Stimulated activated CD4-positive, alpha-beta T cell treated with anti-CD3 and anti-CD28 coated beads, Interleukin-15, amount 100 ng/mL, for 48 hours (primary cell): ENCODE measurements at places on chromosomes 3 and 15.

- no peak for DNase-seq
Observed at GRCh38 chr15:47570451-47570850, 146.9 kb upstream of the SEMA6D start.

DNA sequence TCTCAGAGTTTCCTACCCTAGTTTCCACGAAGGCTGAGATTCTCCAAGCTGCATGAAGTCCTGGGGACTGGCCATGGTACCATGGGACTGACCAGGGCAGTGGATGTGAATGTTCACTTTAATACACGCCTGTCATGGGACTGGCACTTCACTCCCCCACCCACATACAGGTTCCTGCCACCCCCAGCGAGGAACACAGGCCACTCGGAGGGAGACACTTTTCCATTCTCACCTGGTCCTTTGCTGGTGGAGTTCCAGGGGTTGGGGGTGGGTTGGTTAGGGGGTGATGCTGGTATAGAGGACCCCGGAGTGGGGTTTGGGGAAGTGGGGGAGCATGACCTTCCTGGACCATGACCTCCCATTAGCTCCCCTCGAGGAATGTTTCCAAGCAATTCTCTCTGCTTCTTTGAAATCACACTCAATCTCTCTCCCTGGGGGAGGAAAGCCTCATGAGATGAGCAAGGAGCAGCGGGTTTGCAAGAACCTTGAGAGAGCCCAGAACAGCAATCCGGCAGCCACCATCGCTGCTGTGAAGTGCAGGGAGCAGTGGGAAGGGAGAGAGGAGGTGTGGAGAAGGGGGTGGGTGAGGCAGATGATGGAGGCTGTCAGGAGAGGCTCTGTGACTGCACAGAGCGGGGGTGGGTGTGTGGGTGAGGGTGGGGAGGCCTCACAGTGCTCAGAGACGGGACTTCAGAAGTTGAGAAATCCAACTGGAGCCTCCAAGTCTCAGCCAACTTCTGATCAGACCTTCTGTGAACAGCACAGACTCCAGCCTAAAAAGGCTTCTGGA is 69.7 kb downstream of the ADCY5 start:
- DNase-seq = no peak

DNA sequence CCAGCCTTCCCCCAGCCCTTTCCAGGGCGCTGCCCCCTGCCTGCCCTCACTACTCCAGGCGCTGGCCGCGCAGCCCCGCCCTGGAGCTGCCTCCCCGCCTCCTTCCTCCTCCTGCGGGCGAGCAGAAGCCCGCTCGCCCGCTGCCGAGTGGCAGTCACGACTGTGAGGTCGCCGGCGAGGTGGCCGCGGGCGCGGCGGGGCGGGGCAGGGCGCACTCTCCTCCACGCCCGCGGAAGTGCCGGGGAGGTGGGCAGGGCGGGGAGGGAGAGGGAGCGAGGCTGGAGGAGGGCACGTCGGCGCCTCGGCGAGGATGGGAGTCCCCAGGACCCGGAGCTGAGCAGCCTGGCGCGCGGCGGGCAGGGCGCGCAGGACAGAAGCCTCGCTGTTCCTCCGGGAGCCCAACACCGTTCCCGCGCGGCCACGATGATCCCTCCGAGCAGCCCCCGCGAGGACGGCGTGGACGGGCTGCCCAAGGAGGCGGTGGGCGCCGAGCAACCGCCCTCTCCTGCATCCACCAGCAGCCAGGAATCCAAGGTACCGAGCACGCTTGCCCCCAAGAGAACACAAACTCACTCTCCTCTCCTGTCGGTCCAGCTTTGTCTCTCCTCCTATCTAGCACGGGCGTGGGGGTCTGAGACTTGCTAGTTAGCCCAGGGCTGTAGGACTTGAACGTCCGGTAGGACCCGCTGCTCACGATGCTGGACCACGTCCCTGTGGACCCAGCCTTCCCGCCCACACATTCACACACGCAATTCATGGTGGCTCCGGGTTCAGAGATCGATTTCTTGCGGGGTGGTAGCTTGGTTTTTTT is at the start of gene STAC:
Gene STAC, plus strand, starts transcription at position 284 of the 811 bp plus-strand sequence. Its CDS starts 140 bp downstream, at position 424.
- no peak for DNase-seq

DNA sequence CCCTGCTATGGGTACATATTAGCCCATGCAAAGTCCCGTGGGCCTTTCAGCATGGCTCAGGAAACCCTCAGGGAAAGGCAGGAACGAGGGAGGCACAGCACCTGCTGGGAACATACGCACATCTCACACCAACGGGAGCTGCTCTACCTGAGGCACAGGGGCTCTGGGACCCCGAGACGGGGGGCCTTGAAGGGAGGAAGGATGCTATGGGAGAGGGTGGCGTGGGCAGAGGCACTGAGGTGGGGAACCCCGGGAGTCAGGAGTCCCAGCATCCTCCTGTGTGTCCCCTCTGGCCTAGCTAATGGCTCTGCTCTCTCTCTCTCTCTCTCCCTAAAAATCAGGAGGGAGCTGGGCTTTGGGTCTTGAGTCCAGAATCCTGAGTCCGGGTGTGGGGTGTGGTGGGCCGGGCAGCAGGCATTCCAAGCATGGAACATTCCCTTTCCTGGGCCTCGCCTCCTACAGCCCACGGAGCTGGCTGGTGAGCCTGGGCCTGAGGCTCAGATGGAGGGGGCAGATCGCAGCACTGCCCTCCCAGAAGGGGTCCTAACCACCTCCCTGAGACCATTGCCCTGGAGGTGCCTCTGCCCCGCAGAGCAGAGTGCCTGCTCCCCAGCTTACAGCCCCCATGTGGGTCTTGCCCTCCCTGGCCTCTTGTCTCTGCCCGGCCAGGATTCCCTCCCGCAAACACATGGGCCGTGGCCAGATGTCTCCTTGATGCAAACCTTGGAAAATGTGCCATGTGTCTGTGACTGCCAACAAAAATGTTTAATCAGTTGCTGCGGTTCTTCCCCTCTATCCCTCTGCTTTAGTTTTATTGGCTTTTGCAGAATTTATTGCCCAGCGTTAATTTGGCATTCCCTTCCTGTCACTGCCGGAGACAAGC is 101.6 kb downstream of the TMEM266 start:
- no peak for DNase-seq

DNA sequence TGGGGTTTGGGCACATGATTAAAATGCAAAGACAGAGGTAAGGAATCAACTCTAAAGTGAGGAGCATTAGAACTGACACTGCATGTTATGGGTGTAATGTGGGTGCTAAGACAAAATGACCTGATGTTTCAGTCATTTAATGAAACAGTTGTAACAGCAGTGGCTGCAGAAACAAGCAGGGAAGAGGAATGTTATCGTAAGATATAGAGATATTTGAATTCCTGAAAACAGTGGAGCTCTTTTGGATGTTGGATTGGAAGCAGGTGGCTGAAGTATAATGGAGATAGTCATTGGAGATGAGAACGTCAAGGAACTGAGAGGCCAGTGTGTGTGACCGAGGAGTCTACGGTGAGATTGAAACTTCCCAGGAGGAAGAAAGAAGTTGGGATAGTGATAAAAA is 1065.2 kb downstream of the ZPLD1 start:
- DNase-seq = no peak

DNA sequence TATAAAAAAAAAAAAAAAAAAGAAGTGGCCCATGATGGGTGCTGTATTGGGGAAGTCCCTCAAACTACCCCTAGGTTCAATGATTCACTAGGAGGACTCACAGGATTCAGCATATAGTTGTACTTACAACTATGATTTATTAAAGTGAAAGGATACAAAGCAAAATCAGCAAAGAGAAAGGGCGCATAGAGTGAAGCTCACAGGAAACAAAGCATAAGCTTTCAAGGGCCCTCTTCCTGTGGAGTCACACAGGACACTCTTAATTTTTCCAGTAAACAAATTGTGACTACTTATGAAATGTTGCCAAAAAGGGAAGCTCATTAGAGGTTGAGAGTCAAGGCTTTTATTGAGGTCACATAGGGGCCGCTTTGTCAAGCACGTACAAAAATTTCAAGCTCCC is 153.7 kb upstream of the GAP43 start:
- no peak for DNase-seq

DNA sequence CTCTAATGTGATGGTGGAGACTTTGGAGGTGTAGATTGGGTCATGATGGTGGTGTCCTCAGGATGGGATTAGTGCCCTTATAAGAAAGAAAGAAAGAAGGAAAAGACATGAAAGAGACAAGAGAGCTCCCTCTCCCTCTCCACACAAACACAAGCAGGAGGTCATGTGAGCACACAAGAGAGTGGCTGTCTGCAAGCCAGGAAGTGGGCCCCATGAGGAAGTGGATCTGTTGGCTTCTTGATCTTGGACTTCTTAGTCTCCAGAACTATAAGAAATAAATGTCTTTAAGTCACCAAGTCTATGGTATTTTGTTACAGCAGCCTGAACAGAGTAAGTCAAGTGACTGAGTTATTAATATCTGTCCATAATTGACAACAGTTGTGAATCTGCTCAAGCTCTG is 17.1 kb downstream of the IQCB1 start:
- DNase-seq = no peak

DNA sequence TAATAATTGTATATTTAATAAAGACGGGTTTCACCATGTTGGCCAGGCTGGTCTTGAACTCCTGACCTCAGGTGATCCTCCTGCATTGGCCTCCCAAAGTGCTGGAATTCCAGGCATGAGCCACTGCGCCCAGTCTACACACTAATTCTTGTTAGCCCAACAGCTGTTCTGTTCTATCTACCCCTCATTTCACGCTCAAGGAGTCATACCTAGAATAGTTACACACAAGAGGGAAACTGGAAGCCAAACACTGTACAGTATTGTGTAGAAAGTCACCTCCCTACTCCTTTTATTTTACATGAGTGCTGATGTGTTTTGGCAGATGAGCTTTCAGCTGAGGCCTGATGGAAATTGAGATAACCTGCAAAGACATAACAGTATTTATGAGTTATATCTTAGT is 13.4 kb upstream of the CTDSPL2 start:
- DNase-seq = no peak

- no peak for DNase-seq
Observed at GRCh38 chr3:187227658-187228258, 30.5 kb downstream of the RTP1 start.

GRCh38 chr15:88258093-88258641 is 1.6 kb upstream of the NTRK3 start:
- no peak for DNase-seq

DNA sequence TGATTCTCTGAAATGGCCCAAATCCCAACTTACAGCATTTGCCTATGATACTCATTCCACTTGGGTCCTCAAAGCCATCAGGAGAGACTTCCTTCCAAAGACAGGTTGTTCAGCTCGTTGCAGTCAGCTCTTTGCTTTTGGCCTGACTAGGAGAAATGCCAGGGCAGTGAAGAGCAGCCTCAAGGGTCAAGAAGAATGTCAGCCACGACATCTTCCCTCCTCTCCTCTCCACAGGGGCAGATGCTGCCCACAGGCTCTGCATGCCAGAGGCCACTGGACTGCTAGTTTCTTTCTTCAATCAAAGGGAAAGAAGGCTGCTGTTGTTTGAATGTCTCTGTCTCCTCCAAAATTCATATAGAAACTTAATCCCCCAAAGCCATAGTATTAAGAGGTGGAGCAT is 201.7 kb upstream of the PFN2 start:
- no peak for DNase-seq

- no peak for DNase-seq
Observed at GRCh38 chr3:128336337-128337156, 130.1 kb downstream of the DNAJB8 start.

DNA sequence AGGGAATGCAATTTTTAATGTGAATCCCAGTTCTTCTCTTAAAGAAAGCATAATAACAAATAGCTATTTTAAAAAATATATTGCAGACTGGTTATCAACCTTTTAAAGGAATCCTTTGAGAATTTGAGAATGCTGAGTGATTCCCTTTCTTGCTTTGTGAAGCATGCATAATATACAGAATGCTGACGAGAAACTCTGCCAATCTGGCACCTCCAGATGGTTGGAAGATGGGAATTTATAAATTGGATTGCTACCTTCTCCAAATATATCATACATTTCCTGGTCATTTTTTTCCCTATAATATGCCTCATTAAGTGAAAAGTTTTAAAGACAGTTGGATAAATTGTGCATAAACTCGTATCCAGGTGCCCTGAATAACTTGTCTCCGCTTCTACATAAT is 333.9 kb upstream of the ARPP21 start:
- DNase-seq = no peak

DNA sequence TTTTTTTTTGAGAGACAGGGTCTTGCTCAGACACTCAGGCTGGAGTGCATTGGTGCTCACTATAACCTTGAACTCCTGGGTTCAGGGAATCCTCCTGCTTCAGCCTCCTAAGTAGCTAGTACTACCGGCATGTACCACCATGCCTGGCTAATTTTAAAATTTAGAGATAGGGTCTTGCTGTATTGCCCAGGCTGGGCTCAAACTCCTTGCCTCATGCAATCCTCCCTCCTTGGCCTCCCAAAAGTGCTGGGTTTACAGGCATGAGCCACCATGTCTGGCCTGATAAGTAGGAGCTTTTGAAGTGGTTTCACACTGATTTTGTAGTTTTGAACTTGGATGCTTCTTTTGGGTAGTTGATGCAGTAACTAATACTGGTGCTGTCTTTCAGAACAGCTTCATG is 7.8 kb downstream of the MAP2K1 start:
- no peak for DNase-seq

- no peak for DNase-seq
Observed at GRCh38 chr15:101067660-101068522, 148.7 kb downstream of the LRRK1 start.

- no peak for DNase-seq
Observed at GRCh38 chr15:29283381-29283780, 13.8 kb upstream of the NSMCE3 start.

DNA sequence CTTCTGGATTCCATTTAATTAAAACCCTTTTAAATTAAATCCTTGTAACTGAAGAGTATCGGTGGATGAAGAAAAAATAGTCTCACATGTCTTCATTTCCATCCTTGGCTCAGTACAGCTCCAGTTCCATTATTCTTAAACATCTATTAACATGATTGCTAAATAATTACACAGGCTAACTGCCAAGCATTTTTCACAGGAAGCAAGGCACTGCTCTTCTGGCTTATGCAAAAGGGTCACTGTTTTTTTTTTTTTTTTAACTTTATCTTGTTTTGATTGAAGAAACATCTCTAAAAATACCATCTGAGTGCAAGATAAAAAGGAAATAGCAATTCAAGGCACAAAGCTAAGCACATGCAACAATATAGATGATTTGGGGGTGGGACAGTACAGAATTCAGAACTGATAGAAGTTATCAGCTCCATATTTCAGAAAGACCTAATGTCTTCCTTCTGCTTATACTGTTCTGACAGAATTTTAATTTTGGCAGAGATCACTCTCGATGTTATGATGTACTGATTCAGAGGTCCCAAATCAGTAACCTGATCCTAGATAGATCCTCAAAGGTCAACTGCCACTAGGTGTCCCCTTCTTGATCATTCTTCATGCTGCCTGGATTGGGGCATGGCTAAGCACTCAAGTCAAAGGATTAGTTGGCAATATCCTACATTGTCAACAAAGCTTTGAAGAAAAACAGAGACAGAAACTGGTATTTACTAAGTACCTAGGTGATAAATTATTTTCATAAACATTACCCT is 57.8 kb upstream of the ACTC1 start:
- DNase-seq = no peak
